ENCODE measurements at places on chromosomes 11 and 22.

DNA sequence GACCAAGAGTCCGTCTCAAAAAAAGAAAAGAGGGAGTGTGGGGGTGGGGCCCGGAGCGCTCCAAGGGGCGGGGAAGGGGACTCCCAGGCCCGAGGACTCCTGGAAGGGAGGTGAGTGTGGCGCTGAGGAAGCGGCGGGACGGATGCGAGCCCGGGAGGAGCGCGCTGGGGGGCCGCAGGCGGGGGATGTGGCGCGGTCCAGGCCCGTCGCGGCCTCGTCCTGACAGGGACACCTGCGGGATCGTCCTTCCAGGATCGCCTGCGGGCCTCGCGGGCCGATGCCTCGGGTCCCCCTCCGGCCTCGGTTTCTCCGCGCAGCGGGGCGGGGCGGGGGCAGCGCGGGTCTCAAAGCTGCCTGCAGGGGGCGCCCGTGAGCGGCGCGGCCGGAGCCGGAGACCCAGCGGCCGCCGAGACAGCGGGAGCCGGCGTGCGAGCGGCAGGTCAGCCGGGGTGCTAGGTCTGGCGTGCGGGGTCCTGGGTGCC lies 3.8 kb upstream of the ADORA2A start:
- peak; percentile 66 for DNase-seq

DNA sequence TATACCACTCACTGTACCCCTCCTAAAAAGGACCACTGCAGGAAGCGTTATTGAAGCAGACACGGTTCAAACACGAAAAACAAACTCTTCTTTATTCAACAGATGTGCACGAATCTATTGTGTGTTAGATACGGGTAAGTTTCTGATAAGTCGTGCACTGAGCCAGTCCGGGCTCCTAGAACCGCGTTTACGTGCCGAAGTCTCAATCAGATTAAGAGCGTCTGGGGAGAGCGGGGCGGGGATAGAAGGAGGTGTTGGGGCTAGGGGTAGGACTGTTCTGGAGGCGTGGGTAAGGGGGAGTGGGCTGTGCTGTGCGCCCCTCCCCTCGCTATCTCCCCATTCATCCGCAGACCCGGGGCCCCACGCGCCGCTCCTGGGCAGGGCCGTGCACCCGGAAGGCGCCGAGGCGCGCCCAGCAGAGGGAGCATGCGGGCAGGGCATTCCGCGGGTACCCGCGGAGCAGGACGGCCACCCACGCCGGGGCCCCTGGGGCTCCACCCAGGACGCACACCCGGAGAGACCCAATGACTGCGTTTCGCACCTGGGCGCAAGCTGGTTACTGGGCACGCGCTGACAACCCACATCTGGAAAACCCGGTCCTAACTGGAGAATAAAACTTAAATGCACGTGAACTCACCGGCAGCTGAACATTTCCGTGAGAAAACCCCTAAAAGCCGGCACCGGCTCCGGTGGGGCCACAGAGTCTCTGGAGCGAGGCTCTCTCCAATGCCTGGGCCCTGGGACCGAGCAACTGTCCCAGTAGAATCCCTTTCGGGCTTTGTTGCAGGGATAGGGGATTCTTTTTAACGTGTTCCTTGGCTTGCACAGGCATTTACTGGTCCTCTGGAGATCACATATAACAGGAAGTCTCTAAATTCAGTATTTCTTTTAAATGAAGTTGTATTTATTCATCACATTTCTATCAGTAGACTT lies 40.6 kb downstream of the WEE1 start:
- DNase-seq: peak; percentile 84

GRCh38 chr11:73404048-73404447 lies 27.8 kb downstream of the RELT start:
- peak; percentile 81 for DNase-seq

- DNase-seq: no peak
Observed at GRCh38 chr11:36251823-36252222, 37.4 kb downstream of the COMMD9 start.

DNA sequence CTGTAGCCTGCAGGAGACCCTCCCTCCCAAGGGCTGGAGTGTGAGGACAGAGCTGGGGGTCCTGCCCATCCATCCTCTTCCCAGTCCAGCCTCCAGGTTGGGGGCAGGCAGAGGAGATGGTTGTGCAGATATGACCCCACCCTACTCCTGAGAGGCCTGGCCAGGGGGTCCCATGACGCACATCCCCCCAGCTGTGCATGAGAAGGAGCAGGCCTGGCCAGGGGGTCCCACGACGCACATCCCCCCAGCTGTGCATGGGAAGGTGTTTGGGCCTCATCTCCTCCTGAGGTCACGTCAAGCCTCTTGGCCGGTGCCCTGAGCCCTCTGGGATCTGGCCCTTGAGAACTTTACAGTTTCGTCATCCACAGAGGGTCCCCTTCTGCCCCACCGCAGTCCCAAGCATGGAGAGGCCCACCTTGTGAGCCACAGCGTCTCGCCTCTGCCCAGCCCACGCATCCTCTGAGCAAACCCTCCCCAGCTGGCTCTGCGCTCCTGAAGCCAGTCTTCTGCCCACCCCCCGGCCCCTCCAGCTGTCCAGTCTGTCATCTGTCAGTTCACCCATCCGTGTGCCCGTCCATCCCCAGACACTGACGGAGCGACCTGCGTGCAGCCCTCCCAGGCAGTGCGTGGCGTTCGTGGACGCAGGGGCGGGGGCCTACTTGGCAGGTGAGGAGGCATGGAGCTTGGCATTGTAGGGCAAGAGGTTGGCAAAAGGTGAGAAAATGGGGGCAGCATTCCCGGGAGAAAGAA lies 2.3 kb downstream of the ANO9 start:
- no peak for DNase-seq

DNA sequence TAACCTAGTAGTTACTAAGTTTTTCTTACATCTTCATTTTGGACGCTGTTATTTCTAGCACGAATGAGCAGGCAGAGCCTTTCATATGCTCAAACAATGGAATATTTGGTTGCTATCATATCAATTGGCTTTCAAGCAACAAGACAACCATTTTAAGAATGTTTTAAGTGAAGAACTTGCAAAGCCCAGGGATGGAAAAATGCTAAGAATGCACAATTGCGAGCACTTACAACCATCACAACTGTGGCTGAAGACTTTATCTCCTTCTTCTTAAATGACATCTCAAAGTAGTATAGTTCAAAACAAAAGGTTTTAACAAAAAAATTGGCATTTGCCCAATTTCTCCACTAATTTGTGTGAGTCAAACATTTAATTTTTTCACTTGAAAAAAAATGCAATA lies 8.3 kb upstream of the MMP1 start:
- no peak for DNase-seq

Measured in psoas muscle (tissue), 8 donors.